Memory B cell (primary cell): ENCODE measurements at places on chromosomes 2 and 18.
A peak's percentile ranks its signal among the peaks of the same experiment; 100 is the strongest.

DNA sequence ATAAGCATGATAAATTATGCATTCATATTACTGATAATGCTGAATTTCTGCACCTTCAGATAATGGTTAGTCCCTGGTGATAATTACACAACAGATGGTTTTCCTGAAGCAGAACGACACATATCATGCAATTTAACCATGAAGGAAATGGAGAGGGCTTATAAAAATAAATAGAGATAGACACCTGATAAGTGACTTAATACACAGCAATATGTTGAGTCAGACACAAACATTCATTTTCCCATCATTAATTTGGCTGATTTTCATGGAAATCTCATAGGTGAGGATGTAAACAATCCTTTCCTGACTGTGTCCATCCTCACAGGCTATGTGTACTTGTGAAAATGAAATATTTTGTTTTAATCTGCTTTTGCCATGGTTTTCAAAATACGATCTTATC, 36.9 kb upstream of the DSEL start:
- DNase-seq = no peak

DNA sequence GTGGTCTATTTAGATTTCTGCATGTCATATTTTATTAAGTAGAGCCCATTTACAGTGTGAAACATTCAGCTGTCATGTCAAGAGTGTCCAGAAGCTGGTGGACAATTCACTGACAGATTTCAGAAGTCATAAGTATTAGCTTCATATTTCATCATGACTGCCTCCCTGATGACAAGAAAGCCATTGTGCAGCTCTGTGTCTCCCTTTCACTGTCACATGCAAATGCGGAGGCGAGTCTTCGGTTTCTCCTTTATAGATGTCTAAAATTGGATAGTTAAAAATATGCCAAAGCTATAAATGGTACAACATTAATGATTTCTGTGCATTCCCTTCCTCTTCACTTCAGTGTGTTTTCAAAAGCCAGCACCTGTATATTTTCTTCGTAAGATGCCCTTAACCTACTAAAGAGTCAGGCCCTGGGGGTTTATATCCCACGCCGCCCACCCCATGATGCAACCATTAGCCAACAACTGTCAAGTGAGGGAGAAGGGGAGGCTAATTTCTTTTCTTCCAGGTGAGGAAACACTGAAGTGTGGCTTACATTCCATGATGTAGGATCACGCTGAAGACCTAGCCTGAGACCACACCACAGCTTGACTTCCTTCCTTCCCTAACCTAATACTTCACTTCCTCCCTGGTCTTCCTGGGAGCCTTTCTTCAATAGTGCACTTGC, 99.6 kb upstream of the DDX18 start:
- DNase-seq = no peak

- DNase-seq = no peak
Observed at GRCh38 chr18:59629894-59630293, 67.3 kb downstream of the CCBE1 start.

DNA sequence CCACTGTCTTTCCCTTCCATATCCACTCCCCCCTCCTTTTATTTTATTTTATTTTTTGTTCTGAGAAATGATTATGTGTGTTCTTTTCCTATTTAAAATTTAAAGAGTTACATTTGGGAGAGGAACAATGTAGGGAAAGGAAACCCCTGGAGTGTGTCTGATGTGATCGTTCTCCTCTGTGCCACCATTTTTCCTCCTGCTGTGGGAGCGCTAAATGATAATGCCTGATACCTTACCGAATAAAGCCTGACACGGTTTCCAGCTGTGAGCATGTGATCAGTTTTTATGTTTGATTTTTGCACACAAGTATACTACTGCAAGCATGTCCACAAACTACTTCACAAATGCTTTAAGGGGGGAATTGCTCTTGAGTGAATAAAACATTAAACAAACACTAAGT, 317.8 kb upstream of the FANCL start:
- no peak for DNase-seq

DNA sequence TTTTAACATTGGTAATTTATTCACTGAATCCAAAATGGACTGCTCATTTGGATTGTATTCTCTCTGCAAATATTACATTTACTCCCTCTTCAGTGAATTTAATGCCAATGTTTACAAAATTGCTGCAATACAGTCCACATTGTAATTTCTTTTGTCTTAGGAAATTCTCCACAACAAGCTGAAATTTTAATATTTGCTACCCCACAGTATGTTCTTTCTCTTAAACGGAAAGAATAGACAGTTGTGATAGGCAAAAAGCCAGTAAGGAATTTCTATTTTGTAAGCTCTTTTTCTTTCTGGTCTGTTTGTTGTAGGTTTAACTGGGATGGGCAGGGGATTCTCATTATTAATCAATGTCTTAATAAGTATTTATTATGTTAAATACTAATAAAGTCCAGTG, 92.0 kb downstream of the CSRNP3 start:
- DNase-seq = no peak

- DNase-seq = no peak
Observed at GRCh38 chr2:149339324-149339723, 8.9 kb downstream of the LYPD6 start.

- no peak for DNase-seq
Observed at GRCh38 chr2:181485638-181485946, 28.4 kb downstream of the ITGA4 start.

DNA sequence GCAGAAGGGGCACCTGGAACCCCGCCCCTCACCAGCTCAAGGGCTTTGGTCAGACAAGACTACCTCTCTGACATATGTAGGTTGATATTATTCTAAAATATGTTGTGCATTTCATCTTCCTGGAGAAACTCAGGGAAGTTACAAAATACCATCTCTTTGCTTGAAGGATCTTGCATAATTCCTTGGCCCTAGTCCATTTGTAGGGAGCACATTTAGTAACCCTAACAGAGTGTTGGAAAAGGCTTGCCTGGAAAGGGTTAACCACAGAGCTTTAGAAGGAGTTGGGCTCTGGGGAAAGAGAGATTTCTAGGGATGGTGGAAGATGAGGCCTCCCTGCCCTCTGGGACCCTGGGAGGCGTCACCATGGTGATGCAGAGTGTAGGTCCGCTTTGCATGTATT, 143.0 kb upstream of the SLC1A4 start:
- DNase-seq = no peak

DNA sequence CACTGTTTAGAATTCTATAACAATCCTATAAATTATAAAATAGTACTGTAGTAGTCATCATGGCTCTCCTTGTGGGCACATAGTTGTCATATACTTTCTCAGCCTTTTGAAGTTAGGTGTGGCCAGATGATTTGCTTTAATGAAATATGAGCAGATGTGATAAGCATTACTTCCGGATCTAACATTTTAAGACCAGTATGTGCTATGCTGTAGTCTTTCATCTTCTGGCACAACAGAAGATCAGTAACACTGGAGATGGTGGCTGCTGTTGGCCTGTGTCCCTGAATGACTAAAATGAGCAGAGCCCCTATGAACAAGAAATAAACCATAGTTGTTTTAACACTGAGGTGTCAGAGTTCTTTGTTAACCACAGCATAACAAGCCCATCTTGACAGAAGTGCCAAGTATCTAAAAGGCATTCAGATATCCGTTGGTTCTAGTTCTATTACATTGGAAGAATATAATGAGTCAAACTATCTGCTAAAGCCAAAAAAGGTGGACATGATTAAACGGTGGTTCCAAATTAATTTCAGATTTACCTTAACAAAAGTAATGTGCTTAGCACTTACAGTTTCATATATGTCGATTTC, 6.3 kb downstream of the MEX3C start:
- no peak for DNase-seq

- no peak for DNase-seq
Observed at GRCh38 chr2:138237667-138238384, 263.7 kb upstream of the SPOPL start.

DNA sequence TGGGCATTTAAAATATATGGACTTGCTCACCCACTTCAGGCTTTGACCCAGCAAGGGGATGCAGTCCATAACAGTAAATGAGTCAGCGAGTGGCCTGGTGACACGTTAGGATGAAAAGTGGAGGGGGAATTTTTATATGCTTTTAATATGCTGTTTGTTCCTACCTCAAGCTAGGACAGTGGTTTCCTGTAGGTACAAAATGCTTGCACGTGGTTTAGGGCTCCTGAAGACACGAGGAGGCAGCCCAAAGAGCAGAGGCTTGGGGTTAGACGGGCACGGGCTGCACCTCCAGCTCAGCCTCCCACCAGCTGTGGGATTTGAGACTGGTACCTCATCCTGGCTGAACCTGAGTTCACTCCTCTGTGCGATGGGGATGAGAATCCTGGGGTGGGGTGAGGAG, 306.2 kb upstream of the CXCR4 start:
- DNase-seq = no peak

DNA sequence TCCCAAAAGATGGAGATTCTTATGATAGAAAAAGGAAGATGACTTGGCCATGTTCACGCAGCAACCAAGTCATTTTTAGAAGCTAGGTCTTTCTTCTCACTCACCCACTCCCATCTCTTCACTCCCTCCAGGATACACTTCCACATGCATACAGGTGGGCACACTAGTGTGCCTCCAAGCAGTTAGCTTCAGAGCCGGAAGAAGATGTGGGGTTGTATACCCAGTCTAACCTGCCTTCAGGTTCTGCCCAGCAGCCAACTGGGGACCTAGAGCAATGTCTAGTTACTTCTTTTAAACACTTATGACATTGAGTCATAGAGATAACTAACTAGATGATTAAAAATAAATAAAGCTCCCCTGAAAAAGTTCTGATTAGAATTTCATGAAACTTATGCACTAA, 21.8 kb upstream of the TANK start:
- DNase-seq = no peak

DNA sequence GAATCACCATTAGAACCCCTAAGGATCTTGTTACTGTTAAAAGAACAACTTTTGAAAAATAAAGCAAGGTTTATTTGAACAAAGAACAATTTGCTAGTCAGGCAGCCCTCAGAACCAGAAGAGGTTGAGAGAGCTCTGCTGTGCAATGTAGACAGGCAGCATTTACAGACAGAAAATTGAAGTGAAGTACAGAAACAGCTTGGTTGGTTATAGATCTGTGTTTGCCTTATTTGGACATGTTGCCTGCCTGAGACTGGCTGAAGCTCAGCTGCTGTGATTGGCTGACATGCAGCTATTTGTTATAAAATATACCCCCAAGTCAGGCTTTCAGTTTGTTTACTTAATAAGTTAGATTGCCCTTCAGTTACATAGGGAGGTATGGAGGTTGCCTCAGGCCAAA, 12.5 kb downstream of the MSTN start:
- no peak for DNase-seq

GRCh38 chr2:64617631-64618151, 36.0 kb downstream of the SERTAD2 start:
- no peak for DNase-seq

DNA sequence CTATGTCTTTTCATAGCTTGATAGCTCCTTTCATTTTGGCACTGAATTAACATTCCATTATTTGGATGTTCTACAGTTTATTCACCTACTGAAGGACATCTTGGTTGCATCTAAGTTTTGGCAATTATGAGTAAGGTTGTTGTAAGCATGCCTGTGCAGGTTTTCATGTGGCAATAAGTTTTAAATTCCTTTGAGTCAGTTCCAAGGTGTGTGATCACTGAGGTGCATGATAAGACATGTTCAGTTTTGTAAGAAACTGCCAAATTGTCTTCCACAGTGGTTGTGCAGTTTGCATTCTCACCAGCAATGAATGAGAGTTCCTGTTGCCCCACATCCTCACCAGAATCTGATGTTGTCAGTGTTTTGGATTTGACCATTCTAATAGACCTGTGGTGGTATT, 24.2 kb downstream of the XDH start:
- no peak for DNase-seq

DNA sequence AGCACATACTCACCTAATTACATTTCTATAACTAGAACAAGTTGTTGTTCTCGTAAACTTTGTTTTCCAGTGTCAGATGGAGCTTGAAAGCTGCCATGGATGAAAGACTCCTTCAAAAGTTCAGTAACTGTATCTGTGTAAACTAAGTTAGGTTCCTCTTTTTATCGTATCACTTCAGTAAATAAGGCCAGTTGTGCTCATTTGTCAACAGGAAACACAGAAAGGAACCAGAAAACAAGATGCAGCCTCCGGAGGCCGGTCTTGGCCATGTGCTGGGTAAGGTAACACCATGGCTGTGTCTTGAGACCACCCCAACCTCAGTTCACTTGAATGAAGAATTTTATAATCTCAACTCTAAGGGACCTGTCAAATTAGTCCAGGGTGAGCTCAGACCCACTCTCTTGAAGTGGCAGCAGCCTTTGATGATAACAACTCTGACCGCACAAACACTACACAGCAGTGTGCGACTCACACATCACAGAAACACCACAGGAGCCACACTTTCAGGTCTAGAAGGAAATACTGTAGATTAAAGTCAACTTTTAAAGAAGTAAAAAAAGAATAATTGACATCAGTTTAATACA, 213.8 kb downstream of the AFF3 start:
- DNase-seq = peak; percentile 25

- DNase-seq = no peak
Observed at GRCh38 chr2:181183878-181184542, 203.6 kb downstream of the UBE2E3 start.

- DNase-seq = no peak
Observed at GRCh38 chr2:216116418-216116817, 7.3 kb downstream of the XRCC5 start.

DNA sequence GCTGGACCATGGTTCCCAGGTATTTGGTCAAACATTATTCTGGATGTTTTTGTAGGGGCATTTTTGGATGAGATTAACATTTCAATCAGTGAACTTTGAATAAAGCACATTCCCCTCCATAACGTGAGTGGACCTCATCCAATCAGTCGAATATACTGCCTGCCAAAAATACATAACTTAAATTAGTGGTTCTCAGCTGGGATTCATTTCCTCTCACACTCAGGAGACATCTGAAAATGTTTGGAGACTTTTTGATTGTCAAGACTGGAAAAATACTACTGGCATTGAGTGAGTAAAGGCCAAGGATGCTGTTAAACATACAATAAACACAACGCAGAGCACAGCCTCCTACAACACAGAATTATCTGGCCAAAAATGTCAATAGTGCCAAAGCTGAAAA, 198.2 kb downstream of the MYO1B start:
- no peak for DNase-seq

DNA sequence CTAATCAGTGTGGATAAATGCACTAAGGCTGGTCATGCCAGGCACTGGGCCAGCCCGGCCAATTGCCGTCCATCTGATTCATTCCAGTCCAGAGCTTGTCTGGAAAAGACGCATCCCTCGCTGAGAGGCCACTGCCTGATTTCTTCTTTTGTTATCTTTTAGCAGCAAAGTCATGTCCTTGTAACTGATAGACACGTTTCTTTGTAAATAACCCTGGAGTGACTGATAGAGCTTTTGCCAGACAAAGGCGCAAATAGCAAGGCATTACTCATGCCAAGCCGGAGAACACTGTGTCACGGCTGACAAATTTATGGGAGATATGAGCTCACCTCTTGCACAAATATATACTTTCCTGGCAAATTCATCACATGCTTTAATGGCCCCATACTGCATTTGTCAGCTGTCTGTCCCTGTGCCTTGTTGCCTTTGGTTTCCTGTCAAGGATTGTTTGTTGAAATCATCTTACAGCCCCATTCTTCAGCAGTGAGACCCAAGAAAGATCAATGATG, 164.4 kb downstream of the ETAA1 start:
- no peak for DNase-seq
